NCI-H146 (cell line): ENCODE measurements at places on chromosomes 5 and 9.

- DNase-seq, result no peak
Measured at GRCh38 chr5:174744896-174745295, 20.5 kb downstream of the MSX2 start.

DNA sequence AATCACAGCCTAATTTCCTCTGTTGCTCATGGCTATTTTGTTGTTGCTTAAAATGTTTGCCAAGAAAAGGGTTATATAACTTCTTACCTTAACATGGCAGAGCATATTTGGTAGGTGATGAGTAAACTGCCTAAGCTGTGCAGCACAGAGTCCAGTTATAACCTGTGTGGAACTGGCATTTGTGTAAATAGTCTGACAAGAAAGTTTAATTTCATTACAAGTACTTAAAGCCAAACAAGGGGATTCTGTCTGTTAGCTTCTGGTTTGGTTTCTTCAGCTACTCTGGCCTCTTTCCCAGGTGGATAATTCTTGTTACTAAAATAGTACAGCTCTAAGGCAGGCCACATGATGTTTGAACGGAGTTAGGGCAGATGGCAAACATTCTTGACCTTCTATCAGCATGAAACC lies 72.2 kb downstream of the PTCD2 start:
- no peak for DNase-seq

DNA sequence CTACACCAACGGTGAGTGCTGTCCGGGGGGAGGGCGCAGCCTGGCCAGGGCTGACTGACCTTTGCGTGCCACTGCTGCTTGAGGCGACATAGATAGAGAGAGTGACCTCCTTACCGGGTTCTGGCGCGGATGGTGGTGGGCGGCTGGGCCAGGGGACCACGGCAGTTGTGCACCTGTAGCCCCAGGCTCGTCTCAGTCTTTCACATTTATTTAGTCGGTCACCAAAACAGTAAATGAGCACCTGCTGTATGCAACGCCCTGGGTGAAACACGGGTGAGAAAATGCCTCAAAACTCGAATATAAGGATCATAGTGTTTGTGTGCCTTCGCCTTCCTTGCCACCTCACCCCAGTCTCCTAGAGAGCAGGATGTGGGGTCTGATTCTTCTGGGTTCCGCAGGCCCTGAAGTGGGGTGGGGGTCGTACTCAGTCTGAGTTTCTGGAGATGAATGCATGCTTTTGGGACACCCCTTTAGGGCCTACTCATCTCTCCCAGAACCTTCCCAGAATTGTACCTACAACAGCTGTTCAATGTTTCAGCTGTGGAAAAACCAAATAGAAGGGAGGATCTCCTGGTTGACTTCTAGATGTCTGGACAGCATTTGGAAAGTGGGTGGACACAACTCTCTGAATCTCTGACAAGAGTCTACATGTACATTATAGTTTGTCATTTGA lies 714 bp downstream of the SEC24A start:
- no peak for DNase-seq

DNA sequence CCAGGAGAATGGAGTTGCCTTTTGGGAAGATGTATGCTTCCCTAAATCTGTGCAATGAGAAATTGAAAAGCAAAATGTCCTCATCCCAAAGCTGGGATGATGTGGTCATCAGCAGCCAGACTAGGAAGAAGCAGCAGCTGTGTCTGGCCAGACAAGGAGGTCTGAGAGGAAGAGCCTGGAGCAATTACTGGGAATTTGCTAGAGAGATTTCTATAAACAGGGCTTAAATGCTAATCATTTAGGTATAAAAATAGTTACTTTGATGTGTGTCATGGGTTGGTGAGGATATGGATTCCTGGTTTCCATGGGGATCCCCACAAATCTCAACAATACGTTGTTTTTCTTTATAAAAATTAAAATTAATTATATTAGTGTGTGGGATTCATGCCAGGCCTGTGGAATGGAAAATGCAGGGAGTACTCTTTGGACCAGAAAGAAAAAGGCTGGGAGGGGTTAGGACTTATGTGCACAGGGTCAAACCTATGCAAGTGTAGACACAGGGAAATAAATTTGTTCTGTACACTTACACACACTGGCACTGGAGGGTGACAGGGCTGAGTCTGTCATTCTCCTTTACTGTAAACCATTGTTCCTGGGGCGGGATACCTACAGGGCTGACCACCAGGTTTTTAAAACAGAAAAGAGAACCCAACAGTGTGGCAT lies 58.7 kb upstream of the TRPC7 start:
- no peak for DNase-seq

- no peak for DNase-seq
Measured at GRCh38 chr5:62814991-62815390, 236.4 kb downstream of the LRRC70 start.

DNA sequence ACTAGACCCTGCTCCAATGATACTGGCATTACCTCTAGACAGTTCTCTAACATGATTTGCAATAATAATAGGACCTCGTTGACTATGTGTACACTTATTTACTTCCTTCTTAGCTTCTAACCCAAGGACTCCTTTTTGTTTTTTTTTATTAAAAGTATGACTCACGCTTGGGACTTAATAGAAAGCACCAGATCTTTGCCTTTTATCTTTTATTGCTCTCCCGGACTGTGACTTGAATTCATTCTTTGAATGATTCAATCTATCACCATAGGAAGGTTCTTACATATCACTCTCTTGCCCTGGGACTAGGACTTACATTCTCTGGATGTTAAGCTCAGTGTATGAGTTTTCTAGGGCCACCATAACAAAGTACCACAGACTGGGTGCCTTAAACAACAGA lies 9.0 kb downstream of the C9 start:
- no peak for DNase-seq

DNA sequence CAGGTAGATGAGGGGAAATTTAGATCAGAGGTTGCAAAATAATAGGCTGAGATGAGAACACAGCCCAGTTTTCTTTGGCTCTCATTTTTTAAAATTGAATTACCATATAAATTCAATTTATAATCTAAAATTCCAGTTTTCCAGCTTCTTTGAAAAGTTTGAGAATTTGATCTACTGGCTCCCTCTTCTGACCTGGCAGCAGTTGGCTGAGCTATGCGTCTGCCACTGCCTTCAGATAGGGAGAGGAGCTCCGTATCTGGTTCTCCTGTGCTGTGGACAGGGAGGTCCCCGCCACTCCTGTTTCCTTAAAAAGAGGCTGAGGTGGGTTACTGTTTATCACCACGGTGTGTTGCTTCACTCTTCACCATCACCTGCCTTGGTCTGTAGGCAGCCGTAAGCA lies 103.7 kb downstream of the ARHGAP26 start:
- no peak for DNase-seq

DNA sequence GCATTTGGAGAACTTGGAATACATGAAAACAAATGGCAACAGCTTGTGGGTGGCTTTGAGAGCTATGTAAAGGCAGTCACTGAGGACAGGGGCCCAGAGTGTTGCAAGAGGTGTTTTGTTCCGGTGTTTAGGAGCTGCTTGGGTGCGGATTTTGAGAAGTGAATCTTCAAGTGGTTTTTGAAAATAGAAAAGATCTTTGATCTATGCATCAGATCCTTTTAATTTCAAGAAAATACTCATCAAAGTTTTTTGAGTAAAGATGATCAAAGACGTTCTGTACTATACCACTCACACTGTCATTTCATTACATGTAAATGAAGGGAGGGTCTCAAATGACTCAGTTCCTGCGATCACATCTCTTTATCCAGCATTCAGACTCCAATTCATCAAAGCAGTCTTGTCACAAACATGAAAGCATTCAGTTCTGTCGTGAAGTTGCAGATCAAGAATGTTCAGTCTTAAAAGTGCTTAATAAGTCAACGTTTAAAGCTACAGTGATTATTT lies 112.5 kb downstream of the WDR41 start:
- no peak for DNase-seq

DNA sequence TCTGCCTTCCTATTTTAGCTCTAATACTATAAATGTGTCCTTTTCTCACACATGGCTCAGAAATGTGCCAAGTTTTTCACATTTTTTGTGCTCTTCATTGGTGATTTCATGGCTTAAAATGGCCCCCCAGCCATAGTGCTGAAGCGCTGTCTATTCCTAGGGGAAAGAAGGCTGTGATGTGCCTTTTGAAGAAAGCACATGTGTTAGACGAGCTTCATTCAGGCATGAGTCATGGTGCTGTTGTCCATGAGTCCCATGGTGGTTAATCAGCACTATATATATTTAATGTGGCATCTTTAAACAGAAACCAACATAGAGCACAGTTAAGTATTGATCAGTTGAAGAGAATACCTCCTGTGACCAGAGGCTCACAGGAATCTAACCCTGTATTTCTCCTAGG lies 55.8 kb downstream of the PDE8B start:
- DNase-seq, result no peak

DNA sequence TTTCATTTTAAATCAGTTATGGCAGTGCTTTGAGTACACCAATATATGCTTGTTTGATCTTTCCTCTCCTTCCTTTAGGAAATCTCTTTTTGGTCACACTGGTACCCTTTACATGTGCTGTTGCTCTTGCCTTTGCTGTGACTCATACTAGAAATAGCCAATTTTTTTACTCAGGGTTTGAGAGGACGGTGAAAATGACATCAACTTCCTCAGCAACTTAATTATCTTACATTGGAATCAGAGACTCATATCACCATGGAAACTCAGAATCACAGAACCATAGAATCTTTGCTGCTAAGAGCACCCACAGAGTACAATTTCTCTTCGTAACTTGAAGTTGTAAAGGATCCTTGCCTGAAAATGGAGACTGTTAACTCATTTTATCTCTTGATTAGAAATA lies 13.8 kb upstream of the ZNF300 start:
- no peak for DNase-seq

GRCh38 chr5:82147860-82148573 lies 130.1 kb downstream of the RPS23 start:
- DNase-seq, result no peak

DNA sequence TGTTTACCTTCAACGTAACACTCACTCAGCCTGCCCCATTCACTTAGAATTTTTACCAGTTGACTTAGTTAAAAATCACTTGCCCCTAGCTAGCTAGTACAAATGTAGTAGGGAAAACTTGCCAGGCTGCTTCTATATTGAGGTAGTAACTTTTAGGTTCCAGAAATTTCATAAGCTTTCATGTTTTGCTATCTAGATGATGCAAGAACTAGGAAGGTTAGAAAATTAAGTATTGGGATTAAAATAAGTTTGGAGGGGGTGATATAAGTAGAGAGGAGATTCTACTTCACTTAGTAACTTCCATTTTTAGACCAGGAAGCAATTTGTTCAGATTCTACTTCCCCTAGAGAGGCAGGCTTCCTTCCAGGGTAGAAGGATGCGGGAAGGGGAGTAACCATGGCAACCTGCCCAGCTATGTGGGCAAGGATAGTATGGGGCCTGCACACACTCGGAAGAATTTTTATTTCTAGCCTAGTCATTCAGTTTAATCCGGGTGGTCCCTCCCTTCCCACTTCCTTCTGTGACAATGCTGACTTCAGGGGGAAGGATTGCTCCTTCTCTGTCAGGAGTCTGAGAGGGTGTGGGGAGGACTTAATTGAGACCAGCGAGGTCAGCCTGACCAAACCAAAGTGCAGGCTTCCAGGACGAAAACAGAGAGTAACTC lies 4.2 kb downstream of the DAB2 start:
- no peak for DNase-seq

- no peak for DNase-seq
Measured at GRCh38 chr9:107008011-107008410, 145.0 kb downstream of the ZNF462 start.

DNA sequence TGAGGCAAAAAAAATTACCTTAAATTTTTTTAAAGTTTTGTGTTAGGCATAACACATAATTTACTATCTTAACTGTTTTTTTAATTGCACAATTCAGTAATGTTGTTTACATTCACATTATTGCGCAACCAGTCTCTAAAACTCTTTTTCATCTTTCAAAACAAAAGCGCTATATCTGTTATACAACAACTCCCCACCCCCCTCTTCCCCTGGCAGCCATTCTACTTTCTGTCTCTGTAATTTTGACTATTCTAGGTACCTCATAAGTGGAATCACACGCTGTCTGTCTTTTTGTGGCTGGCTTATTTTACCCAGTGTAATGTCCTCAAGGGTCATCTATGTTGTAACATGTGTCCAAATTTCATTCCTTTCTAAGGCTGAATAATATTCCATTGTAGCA lies 241.5 kb upstream of the DMRT1 start:
- DNase-seq, result no peak

GRCh38 chr5:151757233-151758140 lies 944 bp downstream of the ATOX1 start:
- DNase-seq, result peak; percentile 24

GRCh38 chr5:127555826-127556225 lies 38.4 kb downstream of the PRRC1 start:
- no peak for DNase-seq
